ENCODE measurements at places on chromosomes 1 and 21.

- no peak for DNase-seq
Observed at GRCh38 chr21:35162831-35163230, 113.7 kb upstream of the RUNX1 start.

GRCh38 chr21:32423320-32424190 is 11.0 kb downstream of the EVA1C start:
- no peak for DNase-seq

DNA sequence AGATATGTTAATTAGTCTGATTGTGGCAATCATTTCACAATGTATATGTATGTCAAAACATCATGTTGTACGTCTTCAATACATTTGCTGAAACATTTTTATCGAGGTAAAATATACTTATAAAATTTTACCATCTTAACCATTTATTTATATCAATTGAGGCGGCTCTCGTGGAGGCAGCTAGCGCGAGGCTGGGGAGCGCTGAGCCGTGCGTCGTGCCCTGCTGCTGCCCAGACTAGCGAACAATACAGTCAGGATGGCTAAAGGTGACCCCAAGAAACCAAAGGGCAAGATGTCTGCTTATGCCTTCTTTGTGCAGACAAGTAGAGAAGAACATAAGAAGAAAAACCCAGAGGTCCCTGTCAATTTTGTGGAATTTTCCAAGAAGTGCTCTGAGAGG is 202.5 kb upstream of the PBX1 start:
- no peak for DNase-seq

DNA sequence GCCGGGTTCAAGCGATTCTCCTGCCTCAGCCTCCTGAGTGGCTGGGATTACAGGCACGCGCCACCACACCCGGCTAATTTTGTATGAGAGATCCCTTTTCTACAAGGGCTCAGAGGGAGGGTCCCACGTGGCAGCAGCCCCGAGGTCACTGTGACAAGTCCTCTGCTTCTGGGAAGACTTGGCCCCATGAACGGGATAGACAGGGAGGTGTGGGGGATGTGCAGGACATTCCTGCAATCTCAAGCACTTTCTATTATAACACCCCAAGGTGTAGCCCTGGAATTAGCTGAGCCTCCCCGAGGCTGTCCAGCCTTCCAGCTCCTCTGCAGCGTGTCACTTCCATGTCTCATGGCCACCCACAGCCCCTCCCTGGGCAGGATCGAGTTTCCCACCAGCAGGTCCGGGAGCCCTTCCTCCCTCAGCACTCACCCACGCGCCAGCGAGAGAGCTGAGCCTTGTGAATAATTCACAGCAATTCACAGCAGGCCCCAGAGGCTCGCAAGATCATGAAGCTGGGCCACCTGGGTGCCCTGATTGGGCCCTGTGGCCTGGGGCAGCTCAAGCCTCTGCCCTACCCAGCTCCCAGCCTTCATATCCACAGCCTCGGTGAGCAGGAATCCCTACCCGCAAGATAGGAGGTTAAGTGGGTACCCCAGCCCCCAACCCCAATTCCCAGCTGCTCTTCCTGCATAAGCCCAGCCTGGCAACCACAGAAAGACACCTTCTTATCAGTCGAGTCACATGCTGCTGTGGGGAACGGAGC is 22.8 kb upstream of the RNU1-4 start:
- DNase-seq, result no peak

DNA sequence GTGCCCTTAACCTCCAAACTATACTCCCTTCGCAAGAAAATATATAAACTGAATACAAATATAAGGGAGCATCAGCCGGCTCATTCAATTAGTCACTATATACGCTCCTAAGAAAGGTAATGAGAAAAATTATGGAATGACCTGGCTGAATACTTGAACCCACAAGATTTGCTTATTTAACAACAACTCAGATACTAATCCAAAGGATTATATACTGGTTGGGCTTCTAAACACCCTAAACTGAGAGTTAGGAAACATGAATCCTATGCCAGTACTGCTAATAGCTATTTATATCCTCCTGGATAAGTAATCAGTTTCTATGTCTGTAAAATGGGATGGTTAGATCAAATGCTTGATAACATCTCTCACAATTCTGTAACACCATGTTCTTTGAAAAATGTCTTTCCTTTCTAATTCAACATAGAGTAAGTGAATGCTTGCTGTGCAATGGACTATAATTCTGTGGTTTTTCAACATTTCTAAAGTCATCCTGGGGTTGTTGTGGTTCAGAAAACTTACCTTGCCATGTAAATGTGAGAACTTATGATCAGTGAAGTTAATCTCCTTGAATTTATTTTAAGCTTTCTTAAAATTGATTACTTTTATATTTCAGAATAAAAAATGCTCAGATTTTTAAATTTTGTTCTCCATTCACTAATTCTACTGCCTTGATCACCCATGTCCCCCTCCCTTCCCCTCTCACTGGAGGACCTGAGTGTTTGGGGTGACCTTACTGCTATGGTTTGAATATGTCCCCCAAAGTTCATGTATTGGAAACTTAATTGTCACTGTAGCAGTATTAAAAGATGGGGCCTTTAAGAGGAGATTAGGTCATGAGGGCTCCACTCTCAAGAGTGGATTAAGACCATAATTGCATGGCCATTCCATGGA is 14.5 kb downstream of the DUSP10 start:
- DNase-seq, result no peak

DNA sequence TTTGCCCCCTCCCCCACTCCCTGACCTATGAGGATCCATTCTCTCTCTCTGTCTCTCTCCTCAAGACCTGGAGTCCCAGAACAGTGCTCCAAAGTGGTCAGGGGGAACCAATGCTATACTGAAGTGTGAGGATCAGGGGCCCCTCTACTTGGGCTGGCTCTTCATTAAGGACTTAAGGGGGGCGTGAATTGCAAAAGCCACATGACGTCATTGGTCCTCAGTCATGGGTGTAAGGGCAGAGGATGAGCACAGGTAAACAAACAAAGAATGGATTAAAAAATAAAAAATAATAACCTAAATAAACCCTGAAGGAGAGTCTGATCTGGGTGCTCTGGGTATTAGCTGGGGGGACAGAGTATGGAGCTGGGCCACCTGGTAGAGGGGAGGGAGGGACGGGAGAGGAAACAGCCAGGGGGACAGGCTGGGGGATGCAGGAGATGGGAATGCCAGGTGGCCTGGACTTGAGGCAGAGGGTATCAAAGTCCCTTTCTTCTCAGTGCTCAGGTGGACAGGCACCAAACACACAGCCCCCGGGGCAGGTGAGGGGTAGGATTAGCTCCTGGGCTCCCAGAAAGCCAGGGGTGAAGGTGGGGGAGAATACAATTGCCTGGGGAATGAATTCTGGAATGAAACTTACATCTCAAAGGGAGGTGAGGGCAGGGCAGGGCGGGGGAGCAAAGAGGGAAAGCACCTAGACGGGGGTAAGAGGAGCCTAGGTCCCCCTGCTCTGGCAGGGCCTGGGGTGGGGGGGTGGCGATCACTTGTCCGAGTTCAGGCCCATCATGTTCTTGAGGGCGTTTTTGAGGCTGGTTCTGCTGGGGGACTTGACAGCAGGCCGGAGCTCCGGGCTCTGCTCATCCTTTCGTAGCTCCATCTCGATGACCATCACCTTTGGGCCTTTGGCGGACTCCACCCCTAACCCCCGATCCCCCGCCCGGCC is 4.6 kb downstream of the MPZ start:
- no peak for DNase-seq

DNA sequence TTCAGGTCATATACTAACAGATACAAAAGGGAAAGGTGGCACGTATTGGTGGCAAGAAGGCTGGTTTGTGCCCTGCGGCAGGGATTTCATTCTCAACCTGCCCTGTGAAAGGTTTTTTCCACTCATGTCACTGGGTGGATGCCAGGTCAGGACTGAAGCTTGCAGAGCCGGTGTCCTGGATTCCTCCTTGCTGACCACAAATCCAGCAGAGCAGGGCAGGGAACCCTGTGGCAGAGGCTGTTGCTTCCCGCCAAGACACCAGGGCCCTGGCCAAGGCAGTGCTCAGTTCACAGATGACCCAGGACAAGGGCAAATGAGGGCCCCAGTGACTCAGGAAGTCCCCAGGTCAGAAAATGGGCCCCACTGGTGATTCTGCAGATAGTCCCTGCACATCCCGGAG is 16.4 kb downstream of the BSND start:
- DNase-seq, result no peak

DNA sequence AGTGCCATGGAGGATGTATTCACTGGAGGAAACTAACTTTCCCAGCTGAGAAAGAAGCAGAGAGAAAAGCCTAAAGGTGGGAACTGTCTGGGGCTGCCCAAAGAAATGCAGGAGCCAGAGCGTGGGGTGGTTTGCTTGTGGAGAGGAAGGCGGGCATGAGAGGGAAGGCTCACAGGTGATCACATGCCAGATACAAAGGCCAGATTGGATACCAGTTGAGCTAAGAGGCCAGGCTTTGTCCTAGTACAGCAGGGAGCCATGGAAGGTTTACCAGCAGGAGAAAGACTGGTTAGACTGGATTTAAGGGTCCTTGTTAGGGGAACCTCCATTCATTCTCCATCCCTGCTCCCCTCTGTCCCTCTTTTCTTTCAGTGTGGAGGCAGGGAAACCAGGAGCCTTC is 66.4 kb downstream of the BEND5 start:
- DNase-seq, result no peak

All from GM12892 (cell line).